ENCODE measurements at places on chromosomes 1 and 21.
A peak's percentile ranks its signal among the peaks of the same experiment; 100 is the strongest.

- DNase-seq: peak; percentile 74
Measured at GRCh38 chr1:234862944-234863515, 253.1 kb upstream of the IRF2BP2 start.

- DNase-seq: no peak
Measured at GRCh38 chr1:232293361-232293760, 336.6 kb downstream of the SIPA1L2 start.

- DNase-seq: no peak
Measured at GRCh38 chr1:58997060-58997411, 213.2 kb upstream of the JUN start.

DNA sequence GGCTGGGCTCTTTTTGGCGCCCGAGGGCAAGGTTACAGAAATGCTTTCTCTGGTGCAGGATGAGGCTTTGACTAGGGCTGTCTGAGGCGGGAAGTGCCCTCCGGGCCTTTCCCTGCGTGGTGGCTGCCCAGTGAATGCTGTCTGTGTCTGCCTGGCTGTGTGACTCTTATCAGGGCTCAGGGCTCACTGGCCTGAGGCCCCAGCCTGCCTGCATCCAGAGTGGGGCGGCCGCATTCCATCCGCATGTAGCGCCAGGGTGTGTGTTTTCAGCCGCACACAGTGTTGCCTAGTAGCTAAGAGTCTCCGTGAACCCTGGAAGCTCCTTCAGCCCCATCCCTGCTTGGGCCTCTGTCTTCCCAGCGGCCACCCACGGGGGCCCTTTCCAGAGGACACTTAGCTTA lies 59.1 kb downstream of the FAAP20 start:
- peak; percentile 92 for DNase-seq

GRCh38 chr1:67174716-67175284 lies 8.5 kb downstream of the IL23R start:
- DNase-seq: no peak

- DNase-seq: no peak
Measured at GRCh38 chr21:27001526-27001925, 34.6 kb upstream of the ADAMTS5 start.

- no peak for DNase-seq
Measured at GRCh38 chr1:50553921-50554320, 130.7 kb upstream of the DMRTA2 start.

DNA sequence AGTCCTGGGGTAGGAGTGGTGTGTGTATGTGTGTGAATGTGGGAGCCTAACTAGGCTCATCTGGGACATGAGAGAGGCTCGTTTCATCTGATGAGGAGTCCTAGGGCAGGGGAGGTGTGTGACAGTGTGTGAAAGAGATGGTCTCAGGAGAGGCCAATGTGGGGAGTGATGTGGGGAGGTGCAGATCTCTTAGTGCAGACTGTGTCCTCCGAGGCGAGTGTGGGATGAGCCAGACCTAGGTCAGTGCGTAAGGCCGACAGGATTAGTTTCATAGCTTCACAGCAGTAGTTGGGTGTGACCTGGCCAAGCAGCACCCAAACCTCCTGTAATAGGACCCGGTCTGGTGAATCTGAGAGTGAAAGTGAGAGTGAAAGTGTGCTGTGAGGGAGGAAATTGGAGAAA lies 94.7 kb downstream of the LIPI start:
- DNase-seq: no peak

GRCh38 chr21:39137248-39138178 lies 45.7 kb downstream of the PSMG1 start:
- peak; percentile 60 for DNase-seq

- peak; percentile 90 for DNase-seq
Measured at GRCh38 chr1:156385534-156386031, 16.6 kb downstream of the RHBG start.
